ENCODE measurements at places on chromosomes 7 and 10.

GRCh38 chr7:127865466-127865865 lies 165.8 kb downstream of the LRRC4 start:
- no peak for DNase-seq

- no peak for DNase-seq
These were observed 225.9 kb upstream of the INHBA start for GRCh38 chr7:41928781-41929180.

DNA sequence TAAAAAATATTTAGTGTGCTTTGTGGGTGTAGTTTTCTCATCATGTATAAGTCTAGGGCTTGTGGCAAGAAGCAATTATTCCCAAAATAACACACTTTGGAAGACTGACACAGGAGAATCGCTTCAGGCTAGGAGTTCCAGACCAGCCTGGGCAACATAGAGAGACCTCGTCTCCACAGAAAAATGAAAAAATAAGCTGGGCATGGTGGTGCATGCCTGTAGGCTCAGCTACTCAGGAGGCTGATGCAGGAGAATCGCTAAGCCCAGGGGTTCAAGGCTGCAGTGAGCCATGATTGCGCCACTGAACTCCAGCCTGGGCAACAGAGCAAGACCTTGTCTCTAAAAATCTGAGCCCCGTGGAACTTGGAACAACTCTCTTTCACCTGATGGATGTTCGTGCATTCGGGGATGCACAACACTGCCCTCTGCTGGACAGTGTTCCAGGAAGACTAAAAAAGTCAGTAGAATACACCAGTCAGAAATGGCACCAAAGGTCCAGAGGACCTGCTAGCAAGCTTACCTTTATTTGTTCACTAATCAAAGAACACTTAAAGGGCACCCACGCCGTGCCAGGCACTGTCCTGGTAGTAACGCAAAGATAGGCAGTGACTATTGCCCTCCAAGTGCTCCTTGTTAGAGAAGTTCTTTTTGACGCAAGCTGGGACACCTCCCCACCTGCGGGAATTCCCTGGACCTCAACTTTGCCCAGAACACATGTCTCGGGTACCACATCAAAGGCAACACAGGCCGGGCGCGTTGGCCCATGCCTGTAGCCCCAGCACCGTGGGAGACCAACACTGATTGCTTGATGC lies 81.9 kb upstream of the CALN1 start:
- DNase-seq, result peak; percentile 51

GRCh38 chr7:149060156-149060555 lies 30.4 kb downstream of the ZNF786 start:
- DNase-seq, result no peak

- no peak for DNase-seq
These were observed 17.4 kb upstream of the GPR141 start for GRCh38 chr7:37666026-37666799.

DNA sequence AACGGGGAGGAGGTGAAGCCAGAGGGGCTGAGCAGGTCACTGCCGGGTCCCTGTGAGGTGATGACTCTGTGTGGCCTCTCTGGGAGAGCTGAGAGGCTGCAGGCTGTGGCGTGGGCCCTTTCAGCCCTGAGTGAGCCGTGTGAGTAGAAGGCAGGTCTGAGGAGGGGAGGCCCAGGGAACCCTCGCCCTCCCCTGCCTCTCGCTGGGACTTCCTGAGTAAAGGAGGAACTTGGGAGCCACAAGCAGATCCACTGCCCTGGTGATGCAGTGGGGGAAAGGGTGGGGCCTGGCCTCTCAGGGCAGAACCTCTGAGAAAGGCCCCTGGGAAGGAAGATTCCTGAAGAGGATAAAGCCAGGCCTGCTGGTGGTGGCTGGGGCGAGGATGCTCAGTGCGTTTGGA lies 22.8 kb downstream of the EEPD1 start:
- DNase-seq, result no peak

- no peak for DNase-seq
These were observed 589.5 kb downstream of the ARL4A start for GRCh38 chr7:13276977-13277376.

GRCh38 chr7:34949361-34949760 lies 87.9 kb downstream of the DPY19L1 start:
- no peak for DNase-seq

DNA sequence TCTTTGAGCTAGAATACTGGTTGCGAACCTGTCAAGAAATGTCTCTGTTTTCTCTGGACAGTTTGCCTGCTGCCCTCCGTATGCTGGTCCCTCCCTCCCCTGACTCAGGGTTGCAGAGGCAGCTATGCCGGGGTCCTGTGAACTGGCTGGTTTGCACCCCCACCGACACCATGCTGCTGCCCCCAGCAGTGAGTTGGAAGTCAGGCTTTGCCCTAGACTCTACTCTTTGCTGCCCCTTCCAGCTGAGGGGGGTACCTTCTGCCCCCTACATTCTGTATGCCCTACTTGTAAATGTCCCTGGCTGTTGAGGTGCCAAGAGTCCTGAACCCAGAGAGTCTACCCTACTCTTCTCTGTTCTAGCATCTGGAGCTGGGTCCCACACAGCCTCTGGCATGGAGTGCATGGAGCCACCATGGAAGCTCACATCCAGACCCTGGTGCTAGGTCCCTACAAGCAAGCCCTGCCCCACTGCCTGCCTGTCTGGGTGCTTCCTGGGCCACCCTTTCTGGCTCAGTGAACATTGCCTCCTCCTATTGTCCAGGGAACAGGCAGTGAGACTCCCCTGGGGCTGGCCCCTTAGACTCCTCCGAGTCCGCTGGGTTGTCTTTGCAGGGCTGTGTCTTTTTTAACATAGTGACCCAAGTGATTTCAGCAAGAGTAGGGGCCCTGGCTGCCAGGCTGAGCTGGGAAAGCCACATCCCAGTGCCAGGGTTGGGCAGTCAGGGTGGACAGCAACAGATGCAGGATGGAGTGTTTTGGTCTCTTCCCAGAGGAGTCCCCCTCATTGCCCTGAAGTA lies 138.9 kb downstream of the ADCY1 start:
- DNase-seq, result no peak

All from right renal cortex interstitium (tissue), 3 donors.